Thymus (tissue), 14 donors: ENCODE measurements at places on chromosomes 6 and 20.

DNA sequence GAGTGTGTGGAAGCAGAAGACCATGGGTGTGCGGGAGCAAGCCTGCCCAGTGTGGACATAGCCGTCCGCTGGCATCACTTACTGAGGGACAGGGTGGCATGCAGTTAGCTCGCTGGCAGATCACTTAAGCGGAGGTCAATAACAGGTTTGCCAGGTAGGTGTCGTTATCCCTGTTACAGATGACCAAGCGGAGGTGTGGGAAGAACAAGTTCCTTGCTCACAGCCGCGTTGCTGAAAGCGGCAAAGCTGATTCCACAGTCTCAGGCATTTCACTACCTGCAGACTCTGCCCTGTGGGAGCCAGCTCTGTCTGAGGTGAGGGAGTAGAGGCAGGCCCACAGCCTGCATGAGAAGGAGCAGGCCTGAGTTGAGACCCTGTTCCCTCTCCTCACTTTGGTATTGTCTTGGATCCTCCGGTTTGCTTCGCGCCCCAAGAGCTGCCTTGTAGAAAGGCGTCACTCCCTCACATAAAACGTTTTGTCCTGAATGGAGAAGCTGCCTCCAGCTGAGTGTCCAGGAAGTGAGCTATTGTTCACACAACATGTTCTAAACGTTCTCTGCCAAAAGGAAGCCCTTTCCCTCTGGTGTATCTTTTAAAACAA lies 96.9 kb downstream of the TCP11 start:
- DNase-seq, result no peak

- DNase-seq, result no peak
Observed at GRCh38 chr20:48405909-48406308, 421.9 kb downstream of the PREX1 start.

DNA sequence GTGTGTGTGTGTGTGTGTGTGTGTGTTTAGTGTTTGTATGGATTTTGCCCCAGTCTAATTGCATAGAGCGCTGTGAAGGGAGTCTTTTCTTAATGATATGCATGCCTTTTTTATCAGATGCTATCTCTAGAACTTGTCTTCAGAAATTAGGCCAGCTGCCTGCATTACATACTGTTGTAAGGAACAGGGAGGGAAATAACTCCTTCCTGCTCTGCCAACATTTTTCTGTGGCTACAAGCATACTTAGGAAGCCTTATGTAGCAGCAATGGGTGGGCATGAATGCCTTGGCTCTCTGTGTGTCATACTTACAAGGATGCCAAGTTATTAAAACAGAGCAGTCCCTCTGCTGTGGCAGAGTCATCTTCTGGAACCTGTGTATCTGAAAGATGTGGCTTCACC lies 8.0 kb upstream of the COL21A1 start:
- DNase-seq, result no peak

- no peak for DNase-seq
Observed at GRCh38 chr20:10670501-10671220, 3.1 kb downstream of the JAG1 start.

DNA sequence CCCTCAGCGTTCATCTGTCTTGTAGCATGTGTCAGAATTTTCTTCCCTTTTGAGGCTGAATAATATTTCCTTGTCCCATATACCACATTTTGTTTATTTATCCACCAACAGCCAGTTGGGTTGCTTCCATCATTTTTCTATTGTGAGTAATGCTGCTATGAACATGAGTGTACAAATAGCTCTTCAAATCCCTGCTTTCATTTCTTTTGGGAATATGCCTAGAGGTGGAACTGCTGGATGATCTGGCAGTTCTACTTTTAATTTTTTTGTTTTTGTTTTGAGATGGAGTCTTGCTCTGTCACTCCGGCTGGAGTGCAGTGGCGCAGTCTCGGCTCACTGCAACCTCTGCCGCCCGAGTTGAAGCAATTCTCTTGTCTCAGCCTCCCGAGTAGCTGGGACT lies 64.7 kb downstream of the SASH1 start:
- DNase-seq, result no peak

DNA sequence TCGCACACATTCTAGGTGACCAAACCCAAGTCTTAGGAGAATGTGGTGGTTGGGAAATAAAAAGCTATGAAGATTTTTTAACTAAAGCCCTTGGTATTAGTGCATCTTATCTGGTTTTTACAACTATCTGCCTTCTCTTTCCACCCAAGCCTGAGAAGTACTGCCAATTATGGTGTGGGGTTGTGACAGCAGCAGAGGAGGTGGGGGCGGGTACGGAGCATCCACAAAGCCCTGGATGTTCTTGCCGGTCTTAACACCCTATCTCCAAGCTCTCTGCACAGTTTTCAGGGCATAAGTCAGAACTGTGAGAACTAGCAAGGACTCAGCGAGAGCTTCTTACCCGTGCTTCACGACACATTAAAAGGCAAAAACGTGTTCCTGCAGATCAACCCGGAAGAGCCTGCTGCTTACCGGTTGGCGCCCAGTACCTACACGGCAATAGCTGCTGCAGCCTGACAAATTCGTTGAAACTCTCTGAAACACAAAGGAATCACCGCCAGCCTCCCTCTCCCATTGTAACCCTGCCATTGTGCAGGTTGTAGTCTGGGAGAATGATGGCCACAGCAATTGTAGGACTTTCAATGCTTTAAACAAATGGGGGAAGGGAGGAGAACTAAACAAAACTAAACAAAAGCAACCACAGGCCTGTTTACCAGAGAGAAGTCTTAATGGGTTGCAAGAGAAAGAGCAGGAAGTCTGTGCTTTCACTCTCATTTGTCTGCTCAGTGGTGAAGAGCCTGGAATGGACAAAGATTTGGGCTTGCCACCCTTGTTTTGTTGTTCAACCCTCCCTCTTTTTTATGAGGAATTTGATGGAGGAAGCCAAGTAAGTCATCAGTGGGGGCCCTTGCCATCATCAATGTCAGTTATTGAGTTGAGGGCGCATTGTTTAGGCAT lies 461.0 kb upstream of the JARID2 start:
- peak; percentile 57 for DNase-seq

DNA sequence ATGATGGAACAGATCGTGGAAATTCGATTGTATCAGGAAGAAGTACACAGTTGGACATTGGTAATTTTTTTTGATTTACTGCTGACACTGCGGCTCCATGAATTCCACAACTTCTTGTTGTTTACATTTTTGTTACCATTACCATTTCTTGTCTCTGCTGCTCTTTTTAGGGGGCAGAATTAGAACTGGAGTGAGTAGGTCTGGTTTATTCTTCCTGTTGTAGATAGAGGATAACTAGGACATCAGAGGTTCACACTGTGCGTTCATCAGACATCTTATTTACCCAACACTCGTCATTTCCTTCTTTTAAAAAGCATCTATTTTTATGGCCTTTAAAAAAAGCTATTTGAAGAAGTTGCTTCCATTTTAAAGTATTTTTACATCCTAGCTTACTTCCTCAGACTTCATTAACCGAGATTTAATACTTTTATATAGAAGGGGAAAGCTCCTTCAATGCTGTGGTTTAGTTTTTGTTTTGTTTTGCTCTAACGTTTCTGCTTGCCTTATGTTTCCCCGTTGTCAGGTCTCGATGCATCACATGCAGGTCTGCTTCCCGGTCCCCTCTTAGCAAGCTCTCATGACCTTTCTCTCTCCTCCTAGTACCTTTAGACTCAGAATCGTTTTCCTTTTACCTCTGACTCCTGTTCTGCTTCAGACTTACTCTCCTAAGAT lies 139.1 kb downstream of the ARID1B start:
- DNase-seq, result no peak

DNA sequence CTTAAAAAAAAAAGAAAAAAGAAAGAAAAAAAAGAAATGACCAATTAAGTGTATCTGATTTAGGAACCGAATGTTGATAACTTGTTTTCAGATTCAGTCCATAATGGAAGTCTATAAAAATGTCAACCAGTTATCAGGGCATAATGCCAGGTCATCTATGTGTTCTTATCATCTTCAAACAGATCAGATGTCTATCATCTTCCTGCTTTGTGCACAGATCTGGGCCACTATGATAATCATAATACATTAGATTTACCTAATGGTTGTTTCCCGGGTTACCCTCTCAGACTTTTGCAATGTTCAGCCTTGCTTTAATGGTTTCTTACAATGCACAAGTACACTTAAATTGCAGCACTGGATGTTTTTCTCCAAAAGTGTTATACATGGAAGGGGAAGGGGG lies 100.6 kb downstream of the NKAIN2 start:
- DNase-seq, result no peak

- no peak for DNase-seq
Observed at GRCh38 chr6:134080171-134080795, 27.9 kb upstream of the SLC2A12 start.

- DNase-seq, result no peak
Observed at GRCh38 chr20:37294262-37294981, 5.0 kb downstream of the MANBAL start.

DNA sequence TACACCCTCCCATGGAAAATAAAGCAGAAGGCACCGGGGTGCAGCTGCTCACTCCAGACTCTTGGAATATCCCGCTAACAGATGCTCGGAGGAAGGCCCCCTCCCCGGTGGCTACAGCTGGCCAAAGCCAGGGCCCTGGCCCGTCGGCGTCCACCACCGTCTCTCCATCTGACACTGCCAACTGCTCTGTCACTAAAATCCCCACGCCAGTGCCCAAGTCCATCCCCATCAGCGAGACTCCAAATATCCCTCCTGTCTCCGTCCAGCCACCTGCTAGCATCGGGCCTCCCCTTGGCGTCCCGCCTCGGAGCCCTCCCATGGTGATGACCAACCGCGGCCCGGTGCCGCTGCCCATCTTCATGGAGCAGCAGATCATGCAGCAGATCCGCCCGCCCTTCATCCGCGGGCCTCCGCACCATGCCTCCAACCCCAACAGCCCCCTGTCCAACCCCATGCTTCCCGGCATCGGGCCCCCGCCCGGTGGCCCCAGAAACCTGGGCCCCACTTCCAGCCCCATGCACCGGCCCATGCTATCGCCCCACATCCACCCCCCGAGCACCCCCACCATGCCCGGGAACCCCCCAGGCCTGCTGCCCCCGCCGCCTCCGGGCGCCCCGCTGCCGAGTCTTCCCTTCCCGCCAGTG lies 143.9 kb downstream of the SOBP start:
- no peak for DNase-seq

- DNase-seq, result no peak
Observed at GRCh38 chr6:40187535-40188144, 253.4 kb upstream of the MOCS1 start.

GRCh38 chr6:168050881-168051586 lies 28.0 kb downstream of the FRMD1 start:
- DNase-seq, result no peak

DNA sequence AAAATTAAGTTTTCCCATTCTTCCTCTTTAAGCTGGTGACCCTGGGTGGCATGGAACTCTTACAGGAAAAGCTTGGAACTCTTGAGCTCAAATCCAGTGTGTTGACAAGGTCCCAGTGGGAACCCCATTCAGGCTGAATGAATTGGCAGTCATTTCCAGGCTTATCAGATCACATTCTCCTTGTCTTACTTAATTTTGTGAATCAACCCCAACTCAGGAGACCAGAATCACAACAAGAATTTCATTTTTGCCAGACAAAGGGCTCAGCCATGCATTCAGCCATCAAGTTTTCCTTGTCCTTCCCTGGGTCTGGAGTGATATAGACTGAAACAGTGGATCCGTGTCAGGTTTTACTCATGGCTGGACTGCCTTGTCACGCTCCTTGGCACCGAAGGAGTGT lies 92.1 kb upstream of the EEF1E1 start:
- no peak for DNase-seq

DNA sequence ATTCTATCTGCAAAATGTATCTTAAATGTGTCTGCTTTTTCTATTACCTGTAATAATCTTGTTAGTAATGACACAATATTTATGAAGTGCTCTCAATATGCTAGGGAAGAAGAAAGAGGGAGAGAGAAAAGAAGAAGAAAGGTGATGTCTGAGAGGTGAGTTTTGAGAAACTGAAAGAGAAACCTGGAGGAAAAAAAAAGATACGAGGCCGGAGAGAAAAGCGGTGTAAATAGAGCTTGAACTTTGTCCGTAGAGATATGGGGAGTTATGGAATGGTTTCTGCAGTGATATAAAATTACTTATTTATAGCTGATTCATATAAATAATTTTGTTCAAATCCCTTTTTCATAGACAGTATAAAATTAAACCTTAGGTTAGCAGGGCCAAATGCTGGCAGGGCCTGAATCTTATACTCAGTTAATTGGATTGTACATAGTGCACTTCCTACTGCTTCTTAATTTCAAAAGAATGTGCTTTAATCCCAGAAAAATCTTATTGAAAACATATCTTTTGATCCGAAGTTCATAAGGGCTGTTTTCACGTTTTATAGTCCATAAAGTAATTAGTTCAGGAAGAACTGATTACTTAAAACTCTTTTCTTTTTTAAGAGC lies 43.0 kb downstream of the MYB start:
- no peak for DNase-seq

GRCh38 chr6:154468760-154469159 lies 41.7 kb downstream of the CNKSR3 start:
- no peak for DNase-seq

GRCh38 chr20:32972181-32973076 lies 31.8 kb downstream of the SUN5 start:
- peak; percentile 88 for DNase-seq

- DNase-seq, result no peak
Observed at GRCh38 chr6:71294121-71294523, 5.5 kb downstream of the OGFRL1 start.

GRCh38 chr6:159935633-159936032 lies 33.2 kb upstream of the IGF2R start:
- no peak for DNase-seq

DNA sequence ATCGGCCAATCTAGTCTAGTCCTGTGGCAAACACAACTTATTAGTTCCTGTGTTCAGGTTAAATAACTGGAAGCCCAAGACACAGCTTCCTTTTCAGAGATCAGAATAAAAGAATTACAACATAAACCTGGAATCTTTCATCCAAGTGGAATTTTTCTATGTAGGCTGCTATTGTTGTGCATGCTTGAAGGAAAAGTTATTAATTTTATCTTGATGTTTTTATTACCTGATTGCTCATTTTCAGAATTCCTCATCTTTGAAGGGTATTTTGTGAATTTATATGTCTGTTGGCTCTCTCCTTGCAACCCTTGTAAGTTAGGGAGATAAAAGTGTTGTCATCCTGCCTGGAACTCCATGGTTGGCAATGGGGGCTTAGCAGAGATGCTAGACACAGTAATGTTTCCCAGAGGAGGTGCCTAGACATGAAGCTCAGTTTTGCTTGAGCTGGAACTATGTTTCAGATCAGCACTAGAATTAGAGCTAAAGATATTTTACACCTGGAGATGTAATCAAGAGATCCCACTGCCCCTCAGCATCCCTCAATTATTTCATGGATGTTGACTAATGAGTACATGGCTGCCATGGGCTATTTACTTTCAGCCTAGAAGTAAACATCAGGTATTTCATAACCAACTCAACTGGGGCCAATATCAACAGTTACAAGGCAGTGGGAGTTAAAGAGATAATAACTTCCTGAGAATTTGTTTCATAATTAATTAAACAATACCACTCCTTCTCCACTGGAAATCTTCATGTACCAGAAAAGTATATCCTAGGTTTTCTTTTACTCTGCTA lies 367.0 kb upstream of the MARCKS start:
- no peak for DNase-seq
